ENCODE measurements at places on chromosomes 2 and 18.

- no peak for DNase-seq
These were observed 22.2 kb downstream of the SKA1 start for GRCh38 chr18:50397023-50397422.

- DNase-seq: no peak
These were observed 68.9 kb downstream of the DOCK10 start for GRCh38 chr2:224973112-224974016.

DNA sequence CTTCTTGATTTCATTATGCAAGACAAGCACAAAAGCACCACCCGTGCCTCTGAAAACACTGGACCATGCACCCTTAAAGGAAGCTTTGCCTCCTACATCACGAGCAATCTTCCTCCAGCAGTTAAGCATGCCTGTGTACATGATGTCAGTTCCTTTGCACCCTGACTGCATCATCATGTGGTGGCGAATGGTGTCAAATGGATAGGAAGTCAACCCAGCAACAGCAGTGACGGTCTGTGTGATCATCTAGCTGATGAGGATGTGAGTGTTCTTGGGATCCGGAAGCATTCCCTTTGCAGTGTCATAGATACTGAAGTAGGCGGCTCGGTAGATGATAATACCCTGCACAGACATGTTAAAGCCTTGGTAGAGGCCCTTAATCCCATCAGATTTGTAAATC lies 240.7 kb upstream of the FAM98A start:
- DNase-seq: no peak

DNA sequence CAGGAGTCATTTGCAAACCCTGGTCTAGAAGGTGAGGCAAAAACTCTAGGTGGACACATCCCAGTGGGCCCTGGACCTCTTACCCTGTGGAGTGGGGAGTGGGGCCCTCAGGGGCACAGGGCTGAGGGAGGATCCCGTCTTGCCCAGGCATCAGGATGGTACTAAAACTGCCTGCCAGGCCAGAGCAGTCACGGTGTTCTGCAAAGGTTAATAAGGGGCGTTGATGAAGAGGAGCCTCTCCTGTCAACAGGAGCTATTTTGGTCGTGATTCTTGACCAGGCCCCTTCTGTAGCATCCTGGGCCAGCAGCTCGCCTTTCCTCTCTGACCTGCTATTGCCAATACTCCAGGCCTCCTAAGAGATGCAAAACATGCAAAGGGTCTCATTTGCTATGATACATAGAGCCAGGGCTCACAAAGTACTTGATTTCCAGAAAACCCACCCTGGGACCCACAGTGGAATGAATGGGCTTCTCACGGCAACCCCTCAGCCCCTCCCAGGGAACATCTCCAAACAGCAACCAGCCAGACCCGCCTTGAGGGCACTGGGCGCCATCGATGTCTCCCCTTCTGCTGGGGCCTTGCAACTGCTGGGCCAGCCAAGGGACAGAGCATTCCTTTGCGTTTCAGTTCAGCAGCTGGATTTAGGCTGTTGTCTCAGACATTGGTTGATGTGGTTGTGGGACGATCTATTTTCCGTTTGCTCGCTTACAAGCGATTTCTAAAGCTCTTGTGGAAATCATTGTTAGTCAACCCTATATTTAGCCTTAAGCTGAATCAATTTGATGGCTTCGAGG lies 111.1 kb downstream of the PDCL3 start:
- no peak for DNase-seq

DNA sequence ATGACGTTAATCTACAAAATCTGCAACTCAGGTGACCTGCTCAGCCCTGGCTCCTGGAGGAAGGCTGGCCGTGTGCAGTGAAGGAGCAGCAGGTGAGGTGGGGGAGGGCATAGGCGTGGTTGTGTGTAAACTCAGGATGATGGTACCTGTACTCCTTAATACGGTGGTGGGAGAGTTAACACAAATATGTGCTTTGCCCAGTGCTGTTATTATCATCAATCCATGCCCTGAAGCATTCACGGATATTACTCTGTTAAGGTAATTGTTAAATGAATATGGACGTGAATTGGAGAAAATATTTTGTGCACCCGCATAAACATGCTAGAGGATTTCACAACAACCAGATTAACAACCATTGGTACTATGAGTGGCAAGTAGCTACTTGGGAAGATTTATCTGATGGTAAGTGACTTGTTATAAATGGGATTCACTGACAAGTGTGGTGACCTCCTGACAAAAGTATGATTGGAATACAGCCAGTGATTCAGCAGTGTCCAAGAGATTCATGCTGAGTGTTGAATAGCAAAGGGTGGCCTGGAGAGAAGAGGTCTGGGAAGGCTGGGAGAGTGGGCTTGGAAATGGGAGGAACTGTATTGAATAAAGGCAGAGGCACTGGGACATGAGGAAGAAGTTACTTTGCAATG lies 194.1 kb downstream of the TPGS2 start:
- no peak for DNase-seq

DNA sequence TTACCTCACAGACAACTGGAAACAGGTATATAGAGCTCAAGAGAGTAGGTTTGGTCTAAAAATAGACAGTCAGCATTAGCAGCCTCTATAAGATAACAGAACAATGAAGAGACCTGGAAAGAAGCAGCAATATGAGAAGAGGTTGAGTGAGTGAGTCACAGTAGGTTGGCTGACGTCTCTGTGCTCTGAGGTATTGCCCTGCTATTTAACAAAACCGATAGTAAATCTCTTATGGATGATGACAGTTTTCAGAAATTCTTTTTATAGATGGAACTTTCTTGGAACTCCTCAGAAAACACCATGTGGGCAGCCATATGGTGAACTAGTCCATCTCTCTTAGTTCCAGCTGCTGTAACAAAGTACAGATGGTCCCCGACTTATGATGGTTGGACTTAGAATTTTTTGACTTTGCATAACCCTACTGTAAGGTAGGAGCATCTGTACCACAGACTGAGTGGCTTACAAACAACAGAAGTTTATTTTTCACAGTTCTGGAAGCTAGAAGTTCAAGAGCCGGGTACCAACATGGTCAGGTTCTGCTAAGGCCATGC lies 123.5 kb downstream of the MBD2 start:
- no peak for DNase-seq

DNA sequence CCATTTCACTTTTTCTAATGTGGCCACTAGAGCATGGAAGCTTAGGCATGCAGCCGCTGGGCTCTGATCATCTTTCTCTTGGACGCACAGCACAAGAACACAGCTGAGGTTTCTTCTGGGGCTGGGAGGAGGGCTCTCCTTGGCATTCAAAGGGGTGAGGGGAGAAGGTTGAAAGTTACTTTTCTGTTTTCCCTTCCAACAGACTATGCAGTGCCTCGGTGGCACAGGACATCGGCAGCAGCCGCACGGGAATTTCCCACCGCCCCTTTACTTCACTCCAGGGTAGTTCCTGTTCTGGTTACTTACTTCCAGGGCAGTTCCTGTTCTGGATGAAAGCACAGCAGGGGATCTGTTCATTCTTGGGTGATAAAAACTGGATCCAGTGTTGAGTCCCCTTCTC lies 18.9 kb upstream of the MAL start:
- no peak for DNase-seq

DNA sequence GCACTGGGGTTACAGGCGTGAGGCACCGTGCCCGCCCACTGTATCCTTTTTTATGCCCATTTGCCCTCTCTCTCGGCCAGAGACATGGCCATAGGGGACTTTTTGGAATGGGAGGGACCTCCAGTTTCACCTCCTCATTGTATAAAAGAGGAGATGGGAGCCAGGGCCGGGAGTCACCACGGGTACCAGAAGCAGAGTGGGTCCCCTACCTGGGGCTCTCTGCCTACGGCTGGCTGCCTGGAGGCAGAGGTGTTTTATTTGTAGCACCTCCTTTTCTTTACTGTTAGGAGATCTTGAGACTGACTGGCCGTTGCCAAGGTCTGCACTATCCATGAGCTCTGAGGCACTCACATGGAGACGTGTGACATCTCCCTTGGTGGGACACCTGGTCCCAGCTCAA lies 162.8 kb downstream of the LDLRAD4 start:
- no peak for DNase-seq

DNA sequence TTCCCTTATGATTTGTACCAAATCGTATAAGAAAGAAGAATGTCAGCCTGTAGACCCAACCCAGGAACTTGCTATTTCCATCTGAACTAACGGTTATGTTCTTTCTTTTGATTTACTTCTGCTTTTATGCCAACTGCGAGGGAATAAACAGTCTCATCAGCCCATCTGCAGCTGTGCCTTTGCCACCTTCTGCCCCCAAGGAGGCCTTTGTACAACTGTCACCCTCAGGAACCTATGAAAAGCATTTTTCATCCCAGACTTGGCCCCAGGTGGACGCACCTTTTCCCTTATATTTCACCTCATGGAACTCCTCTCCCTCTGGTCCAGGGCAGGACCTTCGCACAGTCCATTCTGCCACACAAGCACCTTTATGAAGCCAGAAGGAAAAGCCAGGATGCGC lies 109.8 kb downstream of the AOX1 start:
- DNase-seq: no peak

DNA sequence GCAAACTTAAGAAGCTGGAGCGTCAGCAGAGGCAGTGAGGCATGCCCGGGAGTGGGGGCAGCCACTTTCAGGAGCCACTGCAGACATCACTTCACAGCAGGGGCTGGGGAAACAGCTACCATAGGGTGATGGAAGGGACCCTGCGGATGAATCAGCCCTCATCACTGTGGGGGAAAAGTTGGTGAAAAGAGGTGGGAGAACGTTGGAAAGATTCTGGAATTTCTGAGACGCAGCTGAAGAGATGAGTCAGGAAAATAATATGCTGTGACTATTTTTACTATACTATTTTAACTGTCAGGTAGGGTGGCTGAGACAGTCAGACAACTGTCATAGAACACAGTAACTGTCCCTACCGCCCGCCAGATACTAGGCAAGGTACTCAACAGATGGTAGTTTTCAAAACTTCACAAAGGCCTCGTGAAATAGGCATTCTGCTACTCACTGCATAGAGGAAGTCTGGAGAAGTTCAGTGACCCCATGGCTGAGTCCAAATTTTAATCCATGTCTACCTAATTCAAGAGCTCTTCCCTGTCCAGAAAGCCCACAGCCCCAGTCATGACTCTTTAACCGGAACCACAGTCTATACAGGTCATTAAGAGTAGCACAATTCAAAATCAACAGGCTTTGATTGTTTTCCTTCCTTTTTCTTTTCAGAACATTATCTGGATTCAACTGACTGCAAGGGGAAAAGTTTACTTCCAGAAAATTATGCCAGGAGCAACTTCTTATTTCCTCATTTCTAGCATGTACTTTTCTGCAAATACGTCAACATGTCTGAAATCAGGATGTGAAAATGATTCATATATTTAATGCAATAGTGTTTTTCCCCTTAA lies 39.3 kb upstream of the EPB41L3 start:
- DNase-seq: no peak

DNA sequence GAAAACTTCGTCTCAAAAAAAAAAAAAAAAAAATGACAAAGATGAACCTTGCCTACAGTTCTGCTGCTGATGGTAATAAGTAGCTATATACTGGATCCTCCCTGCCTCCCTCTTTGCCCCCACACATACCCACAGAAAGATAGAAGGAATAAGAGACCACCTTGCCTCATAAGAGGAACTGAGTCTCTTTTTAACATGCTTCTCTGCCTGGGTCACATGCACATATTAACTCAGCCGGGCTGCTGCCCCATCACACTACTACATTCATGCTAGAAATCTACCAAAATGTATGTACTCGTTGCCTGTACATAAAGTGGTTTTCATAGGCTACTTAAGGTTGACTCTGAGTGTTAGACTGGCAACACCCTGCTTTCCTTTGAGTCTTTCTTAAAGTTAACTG lies 78.9 kb upstream of the B3GNT2 start:
- DNase-seq: no peak

- DNase-seq: no peak
These were observed 22.3 kb downstream of the SNED1 start for GRCh38 chr2:241020629-241021190.

- DNase-seq: no peak
These were observed 151.8 kb downstream of the SH3RF3 start for GRCh38 chr2:109280804-109281203.

DNA sequence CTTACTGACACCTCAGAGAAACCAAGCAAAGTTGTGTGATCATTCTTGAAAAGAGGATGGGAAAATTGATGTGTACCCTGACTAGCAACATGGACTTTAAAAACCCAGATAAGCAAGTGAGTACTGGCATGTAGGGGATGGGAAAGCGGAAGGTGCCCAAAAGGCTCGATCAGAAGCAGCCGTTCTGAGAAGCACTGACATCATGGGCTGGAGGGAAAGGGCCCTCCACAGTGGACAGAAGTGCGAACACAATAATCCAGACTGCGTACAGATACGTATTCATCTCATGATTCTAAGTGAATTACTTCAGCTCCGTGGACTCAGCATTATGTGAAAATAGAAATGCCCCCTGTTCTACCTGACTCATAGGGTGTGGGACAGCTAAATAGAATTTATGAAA lies 42.2 kb downstream of the CDH2 start:
- DNase-seq: no peak

- no peak for DNase-seq
These were observed 427.0 kb downstream of the LPIN1 start for GRCh38 chr2:12173271-12173942.

- DNase-seq: peak; percentile 95
These were observed 29.0 kb upstream of the CFAP36 start for GRCh38 chr2:55490554-55490953.

GRCh38 chr2:72794572-72794971 lies 31.3 kb downstream of the EXOC6B start:
- no peak for DNase-seq

GRCh38 chr18:70390371-70391090 lies 101.7 kb downstream of the SOCS6 start:
- no peak for DNase-seq

GRCh38 chr18:32909798-32910561 lies 137.2 kb upstream of the KLHL14 start:
- no peak for DNase-seq

- DNase-seq: peak; percentile 31
These were observed 113.0 kb downstream of the BCL2 start for GRCh38 chr18:63206433-63207142.

- no peak for DNase-seq
These were observed 12.8 kb downstream of the MYCN start for GRCh38 chr2:15953147-15953630.

DNA sequence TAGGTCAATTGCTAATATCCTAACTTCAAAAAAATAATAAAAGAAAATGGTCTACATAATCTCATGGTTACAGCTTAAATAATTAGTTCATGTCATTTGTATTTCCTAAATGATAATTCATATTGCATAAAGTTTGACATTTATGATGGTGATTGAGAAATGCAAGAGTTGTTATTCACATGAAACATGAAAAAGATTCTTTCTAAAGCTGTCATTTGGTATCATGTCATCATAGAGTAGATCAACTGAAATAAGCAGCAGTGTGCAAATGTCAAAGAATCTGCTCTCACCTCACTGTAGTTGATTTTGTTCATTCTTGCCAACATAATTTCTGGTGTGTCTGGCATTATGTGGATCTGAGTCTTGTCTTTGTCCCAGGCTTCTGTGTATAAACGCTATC lies 95.3 kb downstream of the NEB start:
- no peak for DNase-seq

DNA sequence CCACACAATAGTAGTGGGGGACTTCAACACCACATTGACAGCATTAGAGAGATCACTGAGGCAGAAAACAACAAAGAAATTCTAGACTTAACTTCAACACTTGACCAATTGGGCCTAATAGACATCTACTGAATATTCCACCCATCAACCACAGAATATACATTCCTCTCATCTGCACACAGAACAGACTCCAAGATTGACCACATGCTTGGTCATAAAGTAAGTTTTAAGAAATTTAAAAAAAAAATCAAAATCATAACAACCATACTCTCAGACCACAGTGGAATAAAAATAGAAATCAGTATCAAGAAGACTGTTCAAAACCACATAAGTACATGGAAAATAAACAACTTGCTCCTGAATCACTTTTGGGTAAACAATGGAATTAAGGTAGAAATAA lies 9.0 kb upstream of the FLACC1 start:
- no peak for DNase-seq

All from SHP77 (cell line).